Mucosa of descending colon (tissue), 3 donors: ENCODE measurements at places on chromosomes 2 and 18.

DNA sequence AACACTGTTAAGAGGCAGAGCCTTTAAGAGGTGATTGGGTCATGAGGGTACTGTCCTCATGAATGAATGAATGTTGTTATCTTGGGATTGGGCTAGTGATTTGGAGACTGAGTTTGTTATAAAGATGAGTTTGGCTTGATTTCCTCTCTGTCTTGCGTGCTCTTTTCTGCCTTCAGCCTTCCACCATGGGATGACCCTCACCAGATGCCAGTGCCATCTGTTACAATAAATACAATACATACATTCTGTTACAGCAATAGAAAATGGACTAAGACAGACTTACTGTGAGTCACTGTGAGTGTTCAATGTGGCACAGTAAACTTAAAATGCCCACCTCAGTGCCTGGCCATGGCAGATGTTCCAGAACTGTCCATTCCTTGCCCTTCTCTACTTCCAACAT, 95.0 kb upstream of the ZFP36L2 start:
- no peak for DNase-seq

GRCh38 chr2:96085541-96086355, 30.6 kb downstream of the ADRA2B start:
- DNase-seq = no peak

GRCh38 chr18:24595561-24596031, 135.2 kb downstream of the HRH4 start:
- DNase-seq = no peak

DNA sequence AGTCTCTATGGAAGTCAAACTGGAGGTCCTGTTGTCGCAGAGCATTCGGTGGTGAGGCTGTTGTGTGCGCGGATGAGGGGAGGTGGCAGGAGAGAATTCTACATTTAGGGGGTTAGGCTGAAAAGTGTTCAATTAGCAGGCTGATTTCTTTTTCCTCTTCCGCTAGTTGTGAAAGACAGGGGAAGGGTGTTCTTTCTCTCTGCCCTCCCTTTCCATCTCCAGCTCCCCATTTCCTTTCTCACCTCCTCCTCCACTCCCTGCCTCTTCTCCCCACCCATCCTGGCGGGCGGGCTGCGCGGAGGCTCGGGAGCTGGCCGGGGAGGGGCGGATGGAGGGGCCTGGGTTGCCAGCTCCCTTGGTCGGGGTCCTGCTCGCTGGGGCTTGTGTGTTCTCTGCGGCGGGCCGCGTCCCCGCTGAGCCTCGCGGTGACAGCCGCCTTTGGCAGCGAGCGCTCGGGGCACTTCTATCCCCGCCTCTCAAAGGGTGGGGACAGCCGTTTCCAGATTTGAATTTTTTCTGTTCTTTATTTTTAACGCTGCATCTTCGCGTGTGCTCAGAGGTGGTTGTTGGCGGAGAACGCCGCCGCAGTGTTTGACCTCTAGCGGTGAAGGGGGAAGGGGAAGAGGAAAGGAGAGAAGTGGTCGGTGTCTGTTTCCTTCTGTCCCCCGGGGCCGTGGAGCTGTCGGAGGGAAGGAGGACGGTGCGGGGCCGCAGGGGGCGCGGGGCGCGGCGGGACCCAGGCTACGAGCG, 3.6 kb downstream of the SOX11 start:
- DNase-seq = no peak

- peak; percentile 9 for DNase-seq
These were observed 38.6 kb upstream of the SH3BP4 start for GRCh38 chr2:234913208-234913626.

DNA sequence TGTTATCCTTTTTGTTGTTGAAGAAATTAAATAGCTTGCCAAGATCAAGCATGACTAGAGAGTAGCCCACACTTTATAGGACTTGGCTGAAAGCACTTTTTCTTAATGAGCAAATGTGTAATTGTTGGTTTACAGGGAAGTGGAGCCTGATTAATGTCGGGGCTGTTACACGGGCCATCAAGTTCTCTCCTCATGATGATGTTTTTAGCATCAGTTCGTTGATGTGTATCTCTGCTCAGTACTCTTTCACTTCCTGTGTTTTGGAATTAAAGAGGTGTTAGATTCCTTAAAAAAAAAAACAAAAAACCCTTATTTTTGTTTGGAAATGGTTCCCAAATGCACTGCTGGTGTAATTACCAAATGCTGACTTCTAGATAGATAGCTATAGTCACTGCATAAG, 114.2 kb downstream of the PTPRM start:
- no peak for DNase-seq

GRCh38 chr2:240872317-240873097, 3.9 kb downstream of the AGXT start:
- DNase-seq = no peak

DNA sequence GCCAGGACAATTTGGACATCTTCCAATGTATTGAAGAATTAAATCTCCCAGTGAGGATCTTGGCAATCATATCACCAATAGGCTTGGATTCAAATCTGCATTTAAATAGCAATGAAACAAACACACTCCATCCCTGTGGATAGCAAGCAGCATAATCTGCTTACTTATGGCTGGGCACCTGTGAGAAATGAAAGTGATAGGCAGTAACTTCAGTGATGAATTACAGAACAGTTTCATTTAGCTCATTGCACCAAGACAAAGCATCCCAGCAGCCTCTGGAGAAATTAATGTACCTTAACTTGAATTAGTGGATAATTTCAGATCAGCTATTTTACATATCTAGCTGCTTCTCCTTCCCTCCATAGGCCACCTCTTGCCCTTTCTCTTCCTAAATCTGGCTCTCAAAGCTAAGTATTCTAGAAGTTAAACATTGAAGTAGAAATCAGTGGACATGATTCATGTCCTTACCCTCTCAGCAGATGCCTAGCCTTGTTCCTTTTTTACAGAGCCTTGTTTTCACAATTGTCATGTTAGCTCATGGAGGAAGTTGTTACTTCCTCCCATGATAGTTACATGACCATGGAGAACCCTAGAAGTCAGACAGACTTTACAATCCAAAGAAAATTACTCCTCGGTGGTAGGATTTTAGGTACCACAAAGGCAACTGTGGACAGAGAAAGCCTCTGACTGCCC, 88.5 kb upstream of the TACR1 start:
- DNase-seq = no peak

GRCh38 chr2:45171136-45171501, 161.9 kb upstream of the SIX2 start:
- DNase-seq = no peak

DNA sequence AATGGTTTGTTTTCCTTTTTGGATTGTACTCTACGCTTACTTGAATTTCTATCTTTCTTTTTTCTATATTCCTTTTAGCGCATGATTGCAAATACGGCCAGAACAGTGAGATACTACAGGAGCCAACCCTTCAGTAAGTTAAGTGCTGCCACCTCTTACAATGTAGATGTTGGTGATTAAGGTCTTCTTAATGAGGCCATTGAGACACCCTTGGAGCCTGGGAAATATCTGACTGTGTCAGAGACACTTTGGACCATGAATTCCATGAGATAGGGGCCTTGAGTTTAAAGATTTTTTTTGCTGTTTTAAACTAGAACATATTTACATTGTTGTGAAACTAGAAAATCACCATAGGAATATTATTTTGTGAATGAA, 27.1 kb upstream of the MAP3K20 start:
- DNase-seq = no peak

DNA sequence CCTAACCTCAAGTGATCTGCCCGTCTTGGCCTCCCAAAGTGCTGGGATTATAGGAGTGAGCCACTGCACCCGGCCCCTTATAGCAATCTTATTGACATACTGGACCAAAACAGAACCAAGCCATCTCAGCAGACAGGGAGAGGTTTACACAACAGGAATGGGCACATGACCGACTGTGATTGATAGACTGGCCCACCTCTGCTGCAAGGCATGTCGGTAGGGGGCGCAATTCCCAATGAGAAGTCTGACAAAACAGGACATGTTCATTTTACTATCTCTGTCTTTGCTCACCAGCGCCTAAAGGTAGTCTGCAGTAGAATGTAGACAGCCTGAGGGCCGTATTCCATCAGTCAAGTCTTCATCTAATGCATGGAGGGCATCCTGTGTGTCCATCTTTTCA, 2.0 kb downstream of the LYPD6B start:
- no peak for DNase-seq

DNA sequence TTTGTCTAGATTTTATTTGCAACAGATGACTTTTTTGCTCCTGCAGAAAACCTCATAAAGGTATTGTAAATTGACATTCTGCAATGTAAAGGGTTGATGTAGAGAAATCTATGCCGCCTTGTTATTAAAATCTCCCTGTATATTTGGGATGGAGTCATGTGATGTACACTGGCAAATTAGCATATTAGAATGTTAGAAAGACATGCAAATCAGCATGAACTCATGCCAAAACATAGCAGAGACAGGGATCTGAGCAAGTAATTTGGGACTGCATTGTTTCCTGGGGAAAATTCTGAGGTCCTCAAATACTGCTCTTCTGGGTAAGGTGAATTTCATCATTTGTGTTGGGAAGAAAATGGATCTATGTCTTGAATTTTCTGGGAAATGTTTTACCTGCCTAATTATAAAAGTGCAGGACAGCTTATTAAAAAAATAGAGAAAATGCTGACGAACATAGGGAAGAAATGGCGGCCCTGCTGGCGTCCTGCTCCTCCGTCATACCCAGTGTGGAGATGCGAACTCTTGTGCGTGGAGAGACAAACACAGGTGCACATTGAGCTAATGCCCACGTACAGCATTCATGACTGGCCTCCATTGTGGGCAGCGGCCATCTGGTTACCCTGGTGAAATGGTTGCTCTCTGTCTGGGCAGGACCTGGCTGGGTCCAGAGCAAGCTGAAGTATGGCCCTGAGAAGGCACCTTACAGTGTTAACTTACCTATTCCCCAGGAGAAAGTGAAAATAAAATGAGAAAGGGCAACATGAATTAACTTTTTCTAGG, 16.3 kb downstream of the ALLC start:
- no peak for DNase-seq

DNA sequence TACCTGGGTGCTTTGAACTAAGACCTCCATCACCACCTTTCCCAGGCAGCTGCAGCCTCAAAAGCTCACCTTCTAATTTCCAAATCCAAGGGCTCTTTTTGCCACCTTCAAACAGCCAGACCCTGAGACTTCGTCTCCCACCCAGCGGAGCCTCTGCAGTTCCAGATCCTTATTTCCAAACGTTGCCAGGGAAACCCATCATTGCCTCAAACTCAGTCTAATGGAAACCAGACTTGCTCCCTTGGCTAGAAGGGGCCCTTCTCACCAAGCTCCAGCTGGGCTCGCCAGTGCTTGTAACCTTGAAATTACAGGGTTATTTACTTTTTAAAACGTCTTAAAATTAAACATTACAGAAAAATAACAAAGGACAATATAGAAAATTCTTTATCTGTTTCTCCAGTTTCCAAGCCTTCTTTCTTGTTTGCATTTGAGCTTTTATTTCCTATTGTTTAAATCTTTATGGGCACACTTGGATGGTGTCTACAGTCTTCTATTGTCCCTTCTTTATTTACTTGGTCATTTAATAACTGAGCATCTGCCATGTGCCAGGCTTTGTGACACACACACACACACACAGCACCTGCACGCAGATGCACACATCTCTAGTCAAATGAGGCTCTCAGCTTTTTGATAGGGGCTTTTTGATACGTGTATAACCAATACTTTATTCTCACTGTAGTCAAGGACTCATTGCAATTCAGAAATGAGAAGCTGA, 36.1 kb downstream of the TRPM8 start:
- no peak for DNase-seq

DNA sequence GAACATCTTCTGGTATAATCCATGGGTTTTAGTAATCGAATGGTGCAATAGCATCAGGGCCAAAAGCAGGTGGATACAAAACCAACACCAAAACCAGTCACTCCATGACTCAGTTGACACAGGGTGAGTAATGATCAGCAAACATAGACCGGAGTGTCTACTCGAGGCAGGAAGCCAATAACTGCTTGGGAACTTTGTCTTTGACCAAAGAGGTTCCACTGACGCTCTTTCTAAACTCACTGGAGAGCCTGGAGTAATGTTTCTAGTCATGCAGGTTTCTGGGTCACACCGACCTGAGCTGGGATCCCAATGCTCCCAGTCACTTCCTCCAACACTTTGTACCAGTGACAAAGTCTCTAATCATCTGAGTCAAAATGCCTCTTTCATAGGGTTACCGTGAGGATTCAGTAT, 30.9 kb downstream of the MREG start:
- DNase-seq = no peak

GRCh38 chr2:40400336-40400953, 51.4 kb downstream of the SLC8A1 start:
- DNase-seq = no peak
